ENCODE measurements at places on chromosomes 3 and 15.

- no peak for DNase-seq
Measured at GRCh38 chr3:149273096-149273751, 51.6 kb upstream of the CP start.

DNA sequence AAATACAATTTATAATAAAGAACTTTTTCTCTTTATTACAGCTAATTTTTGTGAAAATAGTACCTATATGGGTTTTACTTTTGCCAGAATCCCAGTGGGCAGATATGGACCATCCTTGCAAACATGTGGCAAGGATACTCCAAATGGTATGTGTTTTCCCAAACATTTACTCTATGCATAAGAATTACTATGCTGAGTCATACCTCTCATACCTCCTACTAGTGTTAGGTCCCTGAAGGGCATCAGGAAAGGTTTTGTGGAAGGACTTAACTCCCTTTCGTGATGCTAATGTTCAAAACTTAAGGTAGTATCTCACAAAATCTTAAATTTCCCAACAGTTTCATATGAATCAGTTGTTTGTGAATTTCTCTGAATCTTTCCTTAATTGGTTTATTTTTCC lies 21.3 kb downstream of the ADGRG7 start:
- DNase-seq = no peak

DNA sequence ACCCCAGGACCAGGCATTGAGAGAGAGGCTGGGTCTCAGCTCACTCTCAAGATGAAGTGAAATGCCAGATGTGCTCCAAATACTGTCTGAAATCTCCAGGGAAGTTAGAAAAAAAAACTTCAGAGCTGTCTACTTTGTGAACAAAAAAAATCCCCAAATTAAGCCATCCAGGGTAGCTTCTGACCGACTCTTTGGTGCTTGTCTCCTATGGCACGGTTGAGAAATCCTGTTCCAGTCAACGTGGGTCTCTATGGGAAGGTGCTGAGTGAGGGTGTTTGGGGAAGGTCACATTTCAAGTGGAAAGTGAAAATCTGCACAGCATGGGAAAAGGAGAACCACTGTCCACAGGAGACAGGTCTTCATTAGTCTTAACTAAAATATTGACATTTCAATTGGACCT lies 322.5 kb upstream of the CFAP20DC start:
- DNase-seq = no peak

DNA sequence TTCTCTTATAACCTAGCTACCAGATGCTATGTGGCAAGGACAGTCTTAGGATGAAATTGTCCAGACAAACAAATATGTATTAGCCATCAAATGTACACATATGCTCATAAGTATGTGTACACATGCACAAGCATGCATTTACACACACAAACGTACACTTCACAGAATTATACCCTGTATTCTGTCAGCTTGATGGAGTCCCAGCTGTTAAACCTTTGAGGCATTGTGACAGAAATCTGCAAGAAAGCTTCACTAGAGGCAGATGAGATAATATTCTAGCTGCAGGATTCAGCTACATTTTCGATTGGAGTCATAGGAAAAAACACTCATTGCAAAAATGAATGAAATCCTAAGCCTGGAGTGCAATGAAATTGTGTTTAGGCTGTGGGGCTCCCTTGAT lies 110.6 kb downstream of the CHL1 start:
- DNase-seq = no peak

- no peak for DNase-seq
Measured at GRCh38 chr3:74200952-74201351, 413.5 kb downstream of the CNTN3 start.

- DNase-seq = no peak
Measured at GRCh38 chr15:85485956-85486567, 105.7 kb downstream of the AKAP13 start.

- no peak for DNase-seq
Measured at GRCh38 chr3:173538410-173538809, 140.9 kb downstream of the NLGN1 start.

GRCh38 chr3:135229018-135229495 lies 434.0 kb downstream of the EPHB1 start:
- DNase-seq = no peak

GRCh38 chr3:117743993-117744392 lies 1034.4 kb downstream of the TUSC7 start:
- DNase-seq = no peak

DNA sequence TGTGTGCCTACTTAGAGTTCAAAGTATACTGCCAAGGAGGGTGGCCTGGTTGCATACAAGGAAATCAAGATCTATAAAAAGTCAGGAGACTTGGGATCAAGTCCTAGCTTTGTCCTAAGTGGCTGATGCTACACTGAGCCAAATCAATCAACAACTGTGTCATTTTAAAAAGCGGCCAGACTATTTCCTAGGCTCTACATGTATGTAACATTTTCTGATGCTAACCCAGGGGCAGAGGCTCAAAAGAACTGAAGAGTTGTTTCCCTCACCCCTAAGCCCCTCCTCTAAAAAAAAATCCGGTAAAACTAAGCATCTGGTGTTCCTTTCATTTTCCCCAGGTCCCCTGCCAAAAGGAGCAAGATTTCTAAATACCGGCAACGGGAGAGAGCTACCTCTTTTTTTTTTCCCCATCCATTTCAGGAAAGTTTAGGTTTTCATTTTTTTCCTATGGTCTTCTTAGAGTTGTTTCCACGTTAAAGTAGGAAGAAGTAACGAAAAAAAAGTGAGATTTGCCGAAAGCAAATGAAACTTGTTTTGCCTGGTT lies 18.8 kb upstream of the CHD2 start:
- DNase-seq = no peak

- no peak for DNase-seq
Measured at GRCh38 chr3:49530701-49531100, 23.6 kb upstream of the BSN start.

- DNase-seq = no peak
Measured at GRCh38 chr3:112092496-112093179, 6.4 kb downstream of the C3orf52 start.

- no peak for DNase-seq
Measured at GRCh38 chr3:166445865-166446264, 608.6 kb upstream of the BCHE start.

- DNase-seq = no peak
Measured at GRCh38 chr3:193960487-193961274, 175.3 kb upstream of the HES1 start.

DNA sequence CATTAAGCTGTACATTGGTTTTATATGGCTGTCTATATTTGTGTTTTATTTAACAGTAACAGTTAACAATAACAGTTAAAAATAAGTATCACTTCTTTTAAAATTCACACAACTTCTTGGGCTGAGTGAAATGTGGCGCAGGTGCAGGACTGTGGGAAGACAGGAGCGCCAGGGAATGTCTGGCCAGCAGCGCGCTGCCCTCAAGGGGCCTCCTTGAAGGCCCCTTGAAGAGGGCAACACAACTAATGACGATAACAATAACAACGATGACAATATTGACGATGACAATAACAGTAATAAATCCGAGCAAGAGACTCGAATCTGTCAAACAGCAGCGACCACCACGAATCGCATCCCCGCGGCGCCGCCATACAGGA lies 411 bp upstream of the PPP2R3A start:
- DNase-seq = no peak

DNA sequence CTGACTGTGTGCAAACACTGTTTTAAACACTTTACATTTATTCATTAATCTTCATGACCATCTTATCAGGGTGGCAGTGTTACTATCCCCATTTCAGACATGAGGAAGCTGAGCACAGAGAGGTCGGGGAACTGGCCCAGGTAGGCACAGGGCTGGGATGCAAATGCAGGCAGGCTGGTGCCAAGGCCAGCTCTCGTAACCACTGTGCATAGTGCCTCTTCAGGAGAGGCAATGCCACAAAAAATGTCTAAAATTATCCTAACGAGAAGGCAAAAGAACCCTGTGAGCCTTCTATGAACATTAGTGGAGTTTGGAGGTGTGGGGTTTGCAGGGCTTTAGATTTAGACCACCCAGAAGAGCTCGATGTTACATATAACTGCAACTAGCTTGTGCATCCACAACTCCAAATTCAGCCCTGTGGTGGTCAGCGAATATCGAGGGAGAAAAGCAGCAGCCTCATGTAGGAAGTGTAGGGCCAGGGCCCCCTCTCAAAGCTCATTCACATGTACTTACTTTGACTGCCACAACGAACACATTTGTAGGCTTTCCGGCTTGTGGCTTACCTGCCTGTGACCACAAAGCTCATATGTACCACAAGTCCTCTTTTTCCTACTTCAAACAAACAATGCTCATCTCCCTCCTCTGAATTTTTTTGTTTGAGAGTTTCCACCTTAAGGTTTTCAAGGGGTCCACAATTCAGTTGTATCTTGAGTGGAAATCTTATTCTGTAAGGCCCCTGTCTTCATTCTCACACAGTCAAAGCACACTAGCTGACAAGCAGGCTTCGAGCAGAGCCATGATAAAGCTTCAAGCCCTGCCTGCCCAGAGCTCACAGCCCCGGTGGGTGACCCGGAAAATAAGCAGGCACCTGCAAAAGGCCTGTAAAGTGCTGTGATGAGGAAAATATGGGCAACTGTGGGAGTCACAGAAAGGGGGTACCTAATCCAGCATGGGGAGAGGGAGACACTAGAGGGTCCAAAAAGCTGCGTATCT lies 722.9 kb upstream of the CFAP20DC start:
- no peak for DNase-seq

- no peak for DNase-seq
Measured at GRCh38 chr3:156273111-156273694, 152.8 kb downstream of the KCNAB1 start.

DNA sequence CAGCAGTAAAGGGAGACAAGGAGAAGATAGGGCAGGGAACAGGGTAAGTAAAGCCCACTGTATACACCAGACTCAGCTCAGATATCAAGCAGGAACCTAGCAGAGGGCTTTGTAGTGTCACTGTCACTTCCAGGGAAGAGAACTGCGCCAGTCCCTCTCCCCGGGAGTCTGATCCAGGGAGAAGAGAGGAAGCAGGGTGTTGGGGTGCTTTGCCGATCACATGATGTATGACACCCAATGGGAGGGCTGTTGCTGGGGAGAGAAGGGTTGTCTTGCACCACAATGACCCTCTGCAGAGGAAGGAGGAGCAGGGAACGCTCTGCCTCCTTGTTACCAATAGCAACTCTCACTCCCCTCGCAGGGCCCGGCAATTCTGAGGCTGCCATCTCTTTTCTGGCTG lies 147.2 kb upstream of the SLC2A2 start:
- DNase-seq = no peak

- DNase-seq = no peak
Measured at GRCh38 chr3:140467796-140468315, 210.0 kb upstream of the TRIM42 start.

- no peak for DNase-seq
Measured at GRCh38 chr3:41234823-41235721, 35.8 kb downstream of the CTNNB1 start.

DNA sequence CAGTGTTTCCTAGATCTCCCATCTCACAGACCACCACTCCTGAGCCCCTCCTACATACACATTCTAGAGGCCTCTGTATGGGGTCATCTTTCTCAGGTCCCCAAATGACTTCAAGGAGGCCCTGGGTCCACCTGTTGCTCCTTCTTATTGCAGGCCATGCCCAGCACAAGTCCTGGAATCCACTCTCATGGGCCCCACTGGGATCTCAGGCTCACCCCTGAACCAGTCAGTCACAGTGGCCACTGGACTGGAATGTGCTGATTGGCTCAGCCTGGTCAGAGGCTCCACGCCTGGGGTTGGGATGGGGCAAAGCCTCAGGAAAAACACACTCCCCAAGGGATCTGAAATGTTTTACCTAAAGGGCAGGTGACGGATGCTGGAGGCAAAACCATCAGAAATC lies 55.7 kb downstream of the SPSB4 start:
- no peak for DNase-seq

- no peak for DNase-seq
Measured at GRCh38 chr3:72634128-72634527, 214.1 kb downstream of the SHQ1 start.

DNA sequence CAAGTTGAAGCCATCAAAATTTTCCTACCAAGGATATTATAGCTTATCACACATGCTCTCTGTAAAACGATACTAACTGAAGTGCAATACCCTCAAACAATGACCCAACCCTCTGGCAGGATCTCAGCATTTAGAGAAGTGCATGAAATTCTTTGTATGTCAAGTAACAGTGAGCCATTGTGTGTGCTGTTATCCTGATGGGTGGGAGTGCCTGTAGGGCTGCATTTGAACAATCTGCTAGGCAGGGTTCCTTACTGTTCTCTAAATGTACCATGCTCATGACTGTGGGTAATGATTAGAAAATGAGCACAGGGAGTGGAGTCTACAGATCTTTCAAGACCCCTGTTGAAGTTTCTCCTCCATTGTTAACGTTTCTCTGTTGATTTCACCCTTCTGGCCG lies 398.1 kb downstream of the NSUN3 start:
- no peak for DNase-seq

DNA sequence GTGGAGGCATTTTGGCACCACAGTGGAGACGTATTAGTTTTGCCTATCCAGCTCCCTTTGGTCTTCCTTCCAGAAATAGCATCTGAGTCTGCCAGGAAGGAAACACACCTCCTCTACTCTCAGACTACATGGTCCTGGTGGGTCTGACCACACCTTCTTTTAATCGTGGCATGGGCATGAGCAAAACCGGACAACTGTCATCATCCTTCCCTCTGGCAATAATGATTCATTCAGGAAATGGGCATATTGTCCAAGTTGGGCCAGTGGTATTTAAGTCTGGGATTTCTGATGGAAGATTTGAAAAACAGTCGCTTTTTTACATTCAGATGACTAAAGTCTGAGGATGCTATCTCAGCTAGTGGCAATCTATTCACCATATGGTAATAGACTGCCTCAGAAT lies 601.0 kb upstream of the ADAMTS9 start:
- no peak for DNase-seq
